ACHN (cell line): ENCODE measurements at places on chromosomes 6 and 20.

- DNase-seq = no peak
These were observed 5.7 kb downstream of the PACRG start for GRCh38 chr6:162733489-162733888.

- DNase-seq = no peak
These were observed 686.4 kb downstream of the HTR1B start for GRCh38 chr6:76776876-76777275.

DNA sequence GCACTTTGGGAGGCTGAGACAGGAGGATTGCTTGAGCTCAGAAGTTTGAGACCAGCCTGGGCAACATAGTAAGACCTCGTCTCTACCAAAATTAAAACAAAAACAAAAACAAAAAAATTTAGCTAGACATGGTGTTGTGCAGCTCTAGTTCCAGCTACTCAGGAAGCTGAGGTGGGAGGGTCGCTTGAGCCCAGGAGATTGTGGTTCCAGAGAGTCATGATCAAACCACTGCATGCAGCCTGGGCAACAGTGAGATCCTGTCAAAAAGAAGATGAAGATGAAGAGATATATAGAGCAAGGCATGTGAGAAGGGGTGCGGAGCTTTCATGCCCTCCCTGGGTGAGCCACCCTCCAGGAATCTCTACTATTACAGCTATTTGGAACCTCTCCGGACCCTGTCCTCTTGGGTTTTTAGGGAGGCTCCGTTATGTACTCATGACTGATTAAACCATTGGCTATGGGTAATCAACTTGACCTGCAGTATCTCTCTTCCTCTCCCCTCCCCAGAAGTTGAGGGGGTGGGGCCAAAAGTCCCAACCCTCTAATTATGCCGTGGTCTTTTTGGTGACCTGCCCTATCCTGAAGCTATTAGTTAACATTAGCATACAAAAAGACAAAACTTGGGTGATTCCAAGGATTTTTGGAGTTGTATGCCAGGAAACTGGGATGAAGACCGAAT, 9.0 kb downstream of the POLH start:
- DNase-seq = no peak

DNA sequence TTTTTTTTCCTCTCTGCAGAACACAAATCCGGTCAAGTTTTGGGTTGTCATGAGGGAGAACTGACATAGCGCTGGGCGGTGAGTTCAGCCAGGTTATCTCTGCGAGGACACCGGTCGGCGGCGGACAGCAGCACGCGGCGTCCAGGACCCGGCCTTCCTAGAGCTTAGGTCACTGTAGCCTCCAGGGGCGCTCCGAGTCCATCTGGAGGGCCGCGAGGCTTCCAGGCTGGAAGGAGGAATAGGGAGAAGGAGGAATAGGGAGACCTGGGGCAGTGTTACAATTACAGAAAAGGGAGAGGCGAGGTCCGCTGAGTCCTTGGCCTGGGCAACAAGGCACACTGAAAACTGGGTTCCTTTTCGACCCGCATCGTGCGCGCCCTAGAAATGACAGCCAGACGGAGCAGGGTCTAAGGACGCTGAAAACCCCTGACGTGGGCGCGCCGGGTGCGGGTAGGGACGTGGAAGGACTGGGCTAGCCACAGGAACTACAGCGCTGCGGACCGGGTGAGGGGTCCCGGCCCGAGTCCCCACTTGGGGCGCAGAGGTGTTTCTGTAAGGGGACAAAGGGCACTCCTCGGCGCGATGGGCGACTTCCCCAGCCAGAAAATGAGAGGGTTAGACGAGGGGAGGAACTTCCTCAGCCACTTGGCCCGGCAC, 536 bp upstream of the FNDC1 start:
- peak; percentile 63 for DNase-seq

DNA sequence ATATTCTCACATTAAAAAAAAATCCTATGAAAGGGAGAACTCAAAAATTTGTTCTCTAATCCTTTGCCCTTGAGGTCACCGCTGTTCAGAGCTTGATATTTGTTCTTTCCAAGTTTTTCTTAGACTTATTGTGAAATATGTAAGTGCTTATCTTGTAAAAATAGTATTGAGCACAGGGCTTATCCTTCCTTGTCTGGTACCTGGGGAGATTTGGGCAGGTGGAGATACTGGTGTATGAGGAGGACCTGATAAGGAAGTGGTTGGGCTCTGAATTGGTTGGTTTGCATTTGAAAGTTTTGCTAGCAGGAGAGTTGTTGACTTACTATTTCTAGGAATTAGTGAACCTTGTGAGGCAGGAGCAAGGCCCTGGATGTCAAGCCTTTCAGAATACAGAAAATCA, 28.9 kb upstream of the ANKEF1 start:
- DNase-seq = no peak

- DNase-seq = no peak
These were observed 18.1 kb downstream of the C6orf132 start for GRCh38 chr6:42124223-42124836.

DNA sequence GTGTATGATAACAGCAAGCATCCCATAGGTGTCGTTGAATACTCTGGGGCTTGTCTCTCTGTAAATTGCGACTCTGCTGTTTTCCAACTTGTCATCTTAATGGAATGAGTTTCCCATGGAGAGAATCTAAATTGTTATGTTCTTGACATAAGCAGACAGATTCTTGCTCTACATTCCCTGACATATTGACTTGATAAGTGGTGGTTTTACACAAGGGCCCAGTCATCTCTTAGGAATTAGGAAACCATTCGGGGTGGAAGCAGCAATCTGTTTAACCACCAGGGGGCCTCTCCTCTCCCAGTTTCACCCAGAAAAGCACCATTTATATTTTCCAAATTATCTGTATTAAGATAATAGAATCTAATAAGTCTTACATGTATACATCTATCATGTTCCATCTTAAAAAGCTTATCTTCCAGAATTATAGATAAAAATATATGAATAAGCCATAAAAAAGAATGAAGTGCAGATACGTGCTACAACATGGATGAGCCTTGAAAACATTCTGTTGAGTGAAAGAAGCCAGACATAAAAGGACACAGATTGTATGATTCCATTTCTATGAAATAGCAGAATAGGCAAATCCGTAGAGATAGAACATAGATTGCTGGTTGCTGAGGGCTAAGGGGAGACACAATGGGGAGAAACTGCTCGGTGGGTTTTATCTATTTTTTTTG, 23.1 kb upstream of the MROH8 start:
- peak; percentile 94 for DNase-seq

DNA sequence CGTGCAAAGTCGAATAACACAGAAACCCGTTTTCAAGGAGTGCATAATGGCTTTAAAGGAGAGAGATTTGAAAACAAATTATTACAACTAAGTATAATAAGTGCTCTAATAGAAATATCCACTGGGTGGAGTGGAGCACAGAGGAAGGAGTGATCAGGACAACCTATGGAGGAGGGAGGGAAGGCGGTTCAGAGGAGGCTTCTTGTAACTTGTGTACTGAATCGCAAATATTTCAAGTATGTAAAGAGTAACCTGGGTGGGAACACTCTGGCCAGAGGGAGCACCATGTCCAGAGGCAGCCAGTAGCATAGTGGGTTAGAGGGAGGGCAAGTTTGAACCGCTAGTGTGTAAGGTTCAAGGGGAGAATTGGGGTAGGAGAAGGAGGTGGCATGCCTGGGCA, 21.6 kb upstream of the TNFAIP3 start:
- no peak for DNase-seq

DNA sequence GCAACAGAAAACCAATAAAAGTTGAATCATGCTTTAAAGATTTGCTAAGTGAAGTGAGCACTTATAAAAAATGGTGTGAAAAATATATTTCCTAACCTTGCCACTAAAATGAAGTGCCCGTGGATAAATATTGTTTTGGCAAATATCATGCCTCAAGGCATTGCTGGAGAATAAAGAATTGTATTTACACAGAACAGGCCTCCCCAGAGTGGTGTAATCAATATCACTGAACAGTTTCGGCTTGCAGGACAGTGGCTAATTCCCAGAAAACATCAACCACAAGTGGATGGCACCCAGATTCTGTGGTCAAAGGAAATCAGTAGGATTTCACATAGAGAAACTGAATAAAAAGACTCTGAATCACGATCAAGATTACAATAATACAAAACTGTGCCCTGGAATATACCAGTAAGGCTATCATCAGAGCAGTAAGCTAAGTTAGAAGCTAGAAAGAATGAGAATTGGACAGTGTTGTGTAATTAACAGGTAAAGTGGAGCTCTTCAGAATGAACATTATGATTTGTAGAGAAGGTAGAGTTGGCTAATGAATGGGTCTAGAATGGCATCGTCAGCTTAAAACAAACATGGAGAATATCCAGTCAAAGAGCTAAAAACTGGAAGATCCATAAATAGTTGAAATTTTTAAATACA, 1026.9 kb upstream of the ADGRB3 start:
- DNase-seq = no peak

- DNase-seq = no peak
These were observed 258.0 kb upstream of the TAB2 start for GRCh38 chr6:149059557-149059956.

GRCh38 chr6:26055719-26056582, 31.3 kb upstream of the HFE start:
- peak; percentile 86 for DNase-seq

DNA sequence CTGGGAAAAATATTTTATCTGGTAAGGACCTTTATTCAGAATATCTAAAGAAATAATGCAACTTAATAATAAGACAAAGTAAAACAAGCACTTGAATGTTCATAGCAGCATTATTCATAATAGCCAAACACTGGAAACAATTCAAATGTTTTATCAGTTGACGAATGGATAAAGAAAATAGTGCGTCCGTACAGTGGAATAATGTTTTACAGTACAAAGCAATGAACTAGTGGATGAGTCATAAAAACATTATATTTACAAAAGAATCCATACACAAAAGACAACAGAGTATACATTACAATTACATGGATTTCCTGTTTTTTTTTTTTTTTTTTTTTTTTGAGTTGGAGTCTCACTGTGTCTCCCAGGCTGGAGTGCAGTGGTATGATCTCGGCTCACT, 12.7 kb downstream of the SMAP1 start:
- DNase-seq = no peak

- DNase-seq = no peak
These were observed 7.4 kb upstream of the FGD2 start for GRCh38 chr6:36997811-36998722.

- peak; percentile 21 for DNase-seq
These were observed 25.1 kb upstream of the TRIM26 start for GRCh38 chr6:30238178-30238795.

- DNase-seq = peak; percentile 97
These were observed at the start of gene ATG5 for GRCh38 chr6:106325336-106326178. ATG5 (minus strand) TSS chr6:106325760; CDS start chr6:106316208, 9,552 bp downstream.

- no peak for DNase-seq
These were observed 263.4 kb upstream of the CHD6 start for GRCh38 chr20:41881466-41882046.

DNA sequence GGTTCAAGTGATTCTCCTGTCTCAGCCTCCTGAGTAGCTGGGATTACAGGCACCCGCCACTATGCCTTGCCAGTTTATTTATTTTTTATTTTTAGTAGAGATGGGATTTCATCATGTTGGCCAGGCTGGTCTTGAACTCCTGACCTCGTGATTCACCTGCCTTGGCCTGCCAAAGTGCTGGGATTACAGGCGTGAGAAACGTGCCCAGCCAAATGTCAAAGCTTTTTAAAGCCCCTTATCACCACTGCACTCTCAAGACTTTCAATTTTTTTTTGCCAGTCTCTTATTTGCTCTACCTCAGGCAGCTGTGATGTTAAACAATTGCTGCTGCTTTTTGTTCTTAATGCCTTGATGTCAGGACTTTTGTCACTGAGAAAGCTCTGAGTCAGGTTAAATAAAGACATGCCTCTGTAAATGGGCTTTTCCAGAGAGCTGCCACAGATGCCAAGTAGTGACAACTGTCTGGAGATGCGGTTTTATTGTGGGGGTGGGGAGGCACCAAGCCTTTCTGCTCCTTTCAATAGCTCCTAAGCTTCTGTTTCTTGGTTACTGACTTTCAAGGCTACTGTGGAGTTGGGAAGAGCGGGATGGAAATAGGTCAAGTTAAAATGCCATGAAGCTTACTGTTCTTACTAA, 29.2 kb downstream of the RSPH3 start:
- DNase-seq = no peak

GRCh38 chr20:10729785-10730184, 56.0 kb upstream of the JAG1 start:
- no peak for DNase-seq

GRCh38 chr20:34531608-34532265, 15.5 kb downstream of the DYNLRB1 start:
- no peak for DNase-seq

DNA sequence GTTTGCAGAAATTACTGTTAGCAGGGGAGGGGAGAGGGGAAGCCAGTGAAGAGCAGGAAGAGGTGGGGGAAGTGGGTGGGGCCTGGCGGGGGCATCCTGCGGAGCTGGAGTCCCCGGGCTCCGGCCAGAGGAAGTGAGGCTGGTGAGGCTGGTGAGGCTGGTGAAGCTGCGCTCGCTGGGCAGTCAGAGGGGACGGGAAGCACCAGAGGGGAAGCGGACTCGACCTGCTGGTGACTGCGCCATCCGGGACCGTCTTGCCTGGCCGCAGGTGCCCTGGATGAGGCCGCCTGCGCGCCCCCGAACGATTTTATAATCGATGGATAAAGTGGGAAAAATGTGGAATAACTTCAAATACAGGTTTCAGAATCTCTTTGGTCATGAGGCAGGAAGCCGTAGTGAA, 635.3 kb upstream of the MARCKS start:
- DNase-seq = no peak

- peak; percentile 77 for DNase-seq
These were observed 1.2 kb downstream of the TRIB3 start for GRCh38 chr20:381581-382290.

DNA sequence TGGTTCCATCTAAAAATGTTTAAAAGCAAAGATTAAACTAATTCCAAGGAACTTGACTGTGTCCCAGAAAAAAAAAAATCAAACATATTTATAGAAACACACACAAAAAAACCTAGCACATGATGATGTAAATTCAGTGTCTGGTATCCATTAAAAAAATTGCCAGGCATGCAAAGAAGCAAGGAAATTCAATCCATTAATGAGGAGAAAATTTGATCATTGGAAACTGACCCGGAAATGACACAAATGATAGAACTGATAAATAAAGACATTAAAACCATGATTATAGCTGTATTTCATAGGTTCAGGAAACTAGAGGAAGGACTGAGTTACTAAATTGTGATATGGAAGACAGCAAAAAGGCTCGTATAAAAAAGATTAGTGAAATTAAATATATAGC, 34.7 kb downstream of the PDYN start:
- DNase-seq = no peak

GRCh38 chr20:45016089-45016671, 49.9 kb downstream of the STK4 start:
- no peak for DNase-seq

GRCh38 chr6:95660544-95660943, 83.2 kb downstream of the MANEA start:
- DNase-seq = no peak

DNA sequence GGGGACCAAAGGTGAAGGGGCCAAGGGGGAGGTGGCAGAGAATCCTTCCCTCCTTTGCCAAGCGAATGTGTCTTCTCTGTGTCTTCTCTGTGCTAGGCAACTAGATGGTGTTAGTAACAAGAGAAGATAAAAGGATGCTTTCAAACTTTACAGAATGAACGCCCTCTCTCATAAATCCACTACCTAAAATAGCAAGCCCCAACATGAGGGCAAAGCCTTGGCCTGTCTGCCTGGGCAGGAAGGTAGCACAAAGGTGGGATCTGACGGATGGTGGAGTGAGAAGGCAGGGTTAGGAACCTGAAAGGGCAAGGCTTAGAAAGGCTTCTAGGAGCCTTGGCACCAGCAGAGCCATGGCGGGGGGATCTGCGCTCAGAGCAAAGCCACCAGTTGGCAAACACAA, 13.6 kb upstream of the TGM3 start:
- DNase-seq = no peak
